HFFc6 (cell line): ENCODE measurements at places on chromosomes 2 and 18. TPM values are rescaled to one million over a fixed set of nuclear protein-coding genes. Genes with fewer than 3 reads are reported as not detected.

- DNase-seq: no peak
Measured at GRCh38 chr2:236308855-236309668, 44.9 kb upstream of the ASB18 start.

- no peak for DNase-seq
Measured at GRCh38 chr18:9428301-9428706, 47.0 kb upstream of the RALBP1 start.

GRCh38 chr2:143588746-143589145 lies 459.5 kb downstream of the ARHGAP15 start:
- DNase-seq: no peak

GRCh38 chr2:122682356-122682755 lies 926.9 kb downstream of the TSN start:
- DNase-seq: no peak

GRCh38 chr2:42767899-42768705 lies 4.2 kb upstream of the OXER1 start:
- no peak for DNase-seq

- DNase-seq: no peak
Measured at GRCh38 chr2:109052922-109053321, 63.9 kb upstream of the EDAR start.

- DNase-seq: no peak
Measured at GRCh38 chr18:43046322-43046721, 69.2 kb downstream of the RIT2 start.

DNA sequence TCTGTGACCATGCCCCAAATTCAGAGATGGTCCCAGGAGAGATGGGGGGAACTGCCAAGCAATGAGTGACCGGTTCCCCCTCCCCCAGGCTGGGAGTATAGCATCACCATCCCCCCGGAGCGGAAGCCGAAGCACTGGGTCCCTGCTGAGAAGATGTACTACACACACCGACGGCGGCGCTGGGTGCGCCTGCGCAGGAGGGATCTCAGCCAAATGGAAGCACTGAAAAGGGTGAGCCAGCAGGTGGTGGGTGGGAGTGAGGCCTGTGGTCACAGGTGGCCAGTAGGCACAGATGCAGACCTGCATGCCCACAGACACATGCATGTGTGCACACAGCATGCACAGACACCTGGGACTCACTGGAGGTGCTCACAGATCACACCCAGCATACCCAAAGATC lies 117.2 kb downstream of the DYSF start:
- DNase-seq: no peak

GRCh38 chr2:8542381-8543059 lies 139.3 kb upstream of the ID2 start:
- no peak for DNase-seq

- DNase-seq: no peak
Measured at GRCh38 chr2:10579441-10579840, 110.3 kb downstream of the NOL10 start.

GRCh38 chr2:65477590-65477989 lies 45.2 kb upstream of the SPRED2 start:
- no peak for DNase-seq

DNA sequence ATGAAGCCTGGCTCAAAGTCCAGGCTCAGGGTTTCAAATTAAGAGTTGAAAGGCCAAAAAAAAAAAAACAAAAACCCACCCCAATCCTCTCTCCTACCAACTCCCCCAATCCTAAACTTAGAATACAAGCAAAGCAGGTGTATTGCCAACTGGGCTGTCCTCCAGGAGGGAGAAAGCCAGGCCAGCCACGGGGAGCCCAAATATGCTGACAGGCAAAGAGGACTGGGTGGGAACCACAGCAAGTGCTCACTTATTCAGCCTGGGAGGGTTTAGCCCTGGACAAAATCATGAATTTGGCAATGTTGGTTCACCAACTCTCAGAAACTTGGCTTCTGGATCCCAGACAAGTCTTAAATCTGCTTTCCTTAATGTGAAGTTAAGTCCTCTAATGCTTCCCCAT lies 36.5 kb downstream of the GKN2 start:
- DNase-seq: no peak

- no peak for DNase-seq
Measured at GRCh38 chr2:118813601-118814339, 33.7 kb downstream of the EN1 start.

DNA sequence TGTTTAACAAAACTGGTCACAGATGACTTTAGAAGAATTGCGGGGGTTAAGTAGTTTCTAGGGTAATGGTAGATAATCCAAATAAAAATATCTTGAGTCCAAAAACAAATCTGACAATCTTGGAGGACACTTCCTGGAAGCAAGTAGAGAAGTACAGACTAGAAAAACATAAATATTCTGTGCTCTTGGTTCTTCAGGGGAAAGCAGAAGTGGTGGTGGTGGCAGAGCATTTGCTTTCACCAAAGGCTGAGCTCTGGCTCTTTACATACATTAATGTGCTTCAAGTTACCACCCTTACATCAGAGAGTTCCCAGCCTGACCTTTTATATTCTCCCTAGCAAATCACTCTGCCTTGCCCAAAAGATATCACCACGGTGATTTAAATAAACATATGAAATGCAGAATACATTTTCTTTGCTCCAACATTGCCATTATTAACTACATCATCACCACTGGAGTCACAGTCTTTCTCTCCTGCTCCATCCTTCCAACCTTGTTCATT lies 15.3 kb downstream of the PDE11A start:
- no peak for DNase-seq

- peak; percentile 76 for DNase-seq
Measured at GRCh38 chr2:156331572-156332283, 793 bp downstream of the NR4A2 start.

GRCh38 chr2:234304950-234305349 lies 191.9 kb downstream of the ARL4C start:
- DNase-seq: no peak

- no peak for DNase-seq
Measured at GRCh38 chr2:225464346-225465025, 65.0 kb downstream of the NYAP2 start.

DNA sequence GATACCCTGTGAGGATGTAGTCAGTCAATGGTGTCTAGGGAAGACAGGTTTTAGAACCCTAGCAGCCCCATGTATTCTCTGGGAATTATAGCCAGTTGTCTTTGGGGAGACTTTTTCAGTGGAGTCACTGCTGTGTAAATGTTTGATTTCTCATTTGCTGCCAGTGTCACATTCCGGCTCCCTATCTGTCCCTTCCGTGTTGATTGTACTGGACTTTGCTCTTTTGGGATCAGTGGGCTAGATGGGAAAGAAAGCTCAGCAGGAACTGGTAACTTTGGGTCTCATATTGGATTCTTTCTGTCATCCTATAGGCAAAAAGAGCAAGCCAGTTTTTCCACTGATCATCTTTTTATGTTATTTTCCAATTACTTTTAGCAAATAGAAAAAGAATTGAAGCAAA lies 70.1 kb downstream of the GTF3C3 start:
- DNase-seq: no peak

GRCh38 chr2:170155022-170155722 lies 22.8 kb upstream of the MYO3B start:
- peak; percentile 22 for DNase-seq

GRCh38 chr2:172088245-172089004 lies 3.1 kb downstream of the DLX1 start:
- no peak for DNase-seq

DNA sequence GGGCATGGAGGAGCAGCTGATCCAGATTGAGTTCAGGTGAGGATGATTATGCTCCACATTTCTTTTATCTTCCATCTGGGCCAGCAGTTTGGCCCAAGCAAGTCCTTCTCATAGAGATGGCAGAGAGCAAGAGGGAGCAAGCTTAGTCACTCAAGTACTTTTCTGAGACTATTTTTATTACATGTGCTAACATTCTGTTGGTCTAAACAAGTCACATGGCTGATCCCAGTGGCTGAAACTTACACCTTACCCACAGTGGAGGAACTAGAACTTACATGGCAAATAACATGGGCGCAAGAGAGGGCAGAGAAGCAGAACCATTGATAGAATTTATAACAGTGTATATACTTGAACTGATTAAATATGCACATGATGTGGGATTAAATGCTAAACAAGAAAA lies 105.7 kb downstream of the KYNU start:
- DNase-seq: no peak

DNA sequence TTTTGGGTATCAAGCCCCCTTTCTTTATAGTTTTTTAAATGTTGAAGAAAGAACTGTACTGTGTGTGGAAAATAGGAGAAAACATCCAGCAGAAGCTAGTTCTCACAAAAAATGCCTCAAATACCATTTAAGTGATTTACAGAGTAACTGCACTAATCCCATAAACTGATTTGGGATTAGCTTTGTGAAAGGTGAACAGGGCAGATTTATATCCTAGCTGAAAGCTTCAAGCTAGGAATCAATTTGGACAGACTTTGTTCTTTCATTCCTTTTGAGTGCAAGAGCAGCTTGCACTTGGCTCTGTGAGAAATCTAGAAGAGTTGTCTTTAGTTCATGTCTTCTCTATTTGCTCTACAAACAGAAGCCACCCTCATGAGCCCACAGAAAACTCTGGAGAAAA lies 183.9 kb upstream of the VRK2 start:
- no peak for DNase-seq

- DNase-seq: peak; percentile 95
Measured at GRCh38 chr2:240991378-240992263, 6.8 kb upstream of the SNED1 start.

DNA sequence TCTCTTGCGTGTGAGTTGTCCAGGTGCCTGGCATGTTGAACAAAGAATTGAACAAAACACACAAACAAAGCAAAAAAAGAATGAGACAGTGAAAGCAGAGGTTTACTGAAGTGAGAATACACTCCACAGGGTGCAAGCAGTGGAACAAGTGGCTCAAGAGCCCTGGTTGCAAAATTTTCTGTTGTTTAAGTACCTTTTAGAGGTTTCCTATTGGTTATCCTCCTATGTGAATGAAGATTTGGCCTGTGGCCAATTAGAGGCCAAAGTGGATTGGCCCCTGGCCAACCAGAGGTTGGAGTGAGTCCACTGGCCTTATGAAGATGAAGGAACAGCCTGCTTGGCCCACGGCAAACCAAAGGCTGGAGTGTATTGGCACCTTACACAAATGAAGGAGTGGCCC lies 1188.5 kb upstream of the NRXN1 start:
- no peak for DNase-seq

- no peak for DNase-seq
Measured at GRCh38 chr18:10400534-10401307, 53.7 kb upstream of the APCDD1 start.

GRCh38 chr2:1480671-1481076 lies 67.4 kb downstream of the TPO start:
- DNase-seq: no peak

DNA sequence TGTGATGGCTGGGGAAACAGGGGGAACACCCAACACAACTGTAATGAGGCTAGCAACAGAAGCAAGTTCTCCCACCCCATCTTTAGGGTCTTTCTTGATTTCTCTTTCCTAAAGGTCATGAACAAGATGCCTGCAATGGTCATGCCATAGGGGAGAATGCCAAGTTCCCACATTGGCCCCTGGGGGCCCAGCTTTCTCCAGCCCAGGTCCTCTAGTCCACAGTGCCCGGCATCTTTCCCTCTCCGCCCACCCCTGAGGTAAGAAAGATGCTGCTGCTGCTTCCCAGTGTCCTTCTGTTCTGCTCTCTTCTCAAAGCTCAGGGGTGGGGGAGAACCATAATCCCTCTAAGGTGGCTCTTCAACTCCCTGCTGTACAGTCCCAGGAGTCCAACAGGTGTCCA lies 78.0 kb downstream of the LOXHD1 start:
- DNase-seq: no peak

DNA sequence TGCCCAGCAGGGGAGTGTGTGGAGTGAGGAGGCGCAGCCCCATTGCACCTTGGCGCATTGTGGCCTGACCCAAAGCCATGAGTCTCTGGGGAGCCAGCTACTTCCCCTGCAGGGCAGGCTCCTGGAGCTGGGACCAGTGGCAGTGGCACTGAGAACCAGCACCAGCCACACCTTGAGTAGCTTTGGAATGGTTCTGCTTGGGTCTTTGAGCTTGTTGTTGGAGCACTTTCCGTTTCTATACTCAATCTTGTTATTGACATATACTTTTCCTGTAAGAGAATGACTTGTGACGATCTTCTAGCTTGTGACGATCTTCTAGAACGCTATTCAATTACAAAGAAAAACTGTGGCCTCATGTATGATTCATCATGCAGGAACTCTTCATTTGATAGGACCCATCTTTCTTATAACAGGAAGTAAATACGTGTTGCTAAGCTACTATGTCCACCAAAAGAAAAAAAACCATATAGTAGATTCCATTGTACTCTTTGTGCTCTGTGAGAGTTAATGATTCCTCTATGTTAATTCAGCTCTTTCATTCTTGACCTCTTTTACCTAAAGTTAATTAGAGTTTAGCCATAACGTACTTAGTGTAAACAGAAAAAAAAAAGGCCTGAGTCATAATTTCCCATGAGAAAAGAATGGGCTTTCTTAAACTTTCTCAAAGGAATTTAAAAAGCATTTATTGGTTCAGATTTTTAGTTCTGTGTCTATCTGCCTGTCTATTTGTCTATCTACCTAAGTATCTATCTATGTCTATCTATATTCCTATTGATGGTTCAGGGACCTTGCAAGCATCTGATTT lies 113.1 kb downstream of the GATA6 start:
- DNase-seq: peak; percentile 33

DNA sequence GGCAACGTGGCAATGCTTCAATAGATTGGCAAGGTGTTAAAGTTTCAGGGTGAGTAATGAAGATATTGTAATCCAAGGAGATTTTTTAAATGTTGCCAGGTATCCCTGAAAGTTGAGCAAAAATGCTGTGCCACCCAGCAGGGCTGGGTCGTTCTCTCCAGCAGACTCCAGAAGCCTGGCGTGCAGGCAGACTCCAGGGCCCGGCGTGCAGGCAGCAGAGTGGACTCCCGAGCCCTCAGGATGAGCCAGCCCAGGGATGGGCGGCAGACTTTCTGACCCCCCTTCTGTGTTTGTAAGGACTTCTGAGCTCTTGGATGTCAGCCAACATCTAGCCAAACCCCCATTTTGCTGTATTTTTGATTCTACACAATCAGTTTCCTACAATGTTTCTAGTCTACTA lies 289.1 kb downstream of the ZNF516 start:
- no peak for DNase-seq

Gene CTLA4
- total RNA-seq: not detected in 3 replicates

Gene CAVIN2
- 2.8 and 13.9 TPM in 2 replicates for total RNA-seq

Gene CIB4
- total RNA-seq: not detected in 3 replicates

Gene RAD51AP2
- not detected in 3 replicates for total RNA-seq

Gene PLCL1
- 0.10 TPM in 1 of 2 replicates, not detected in the other for total RNA-seq

Gene PPP1R1C
- total RNA-seq: 0.46 TPM in 1 of 3 replicates, not detected in the others

Gene LDLRAD4
- total RNA-seq: not detected in 3 replicates

Gene GPR45
- total RNA-seq: not detected in 3 replicates

Gene RGPD5
- 15.2 and 22.7 TPM in 2 replicates for total RNA-seq

Gene TBR1
- total RNA-seq: 0.21 TPM in 1 of 2 replicates, not detected in the other
